ENCODE measurements at places on chromosomes 6 and 20.

GRCh38 chr6:137821491-137821890, 45.6 kb upstream of the TNFAIP3 start:
- no peak for DNase-seq

GRCh38 chr6:87661016-87661415, 41.0 kb downstream of the AKIRIN2 start:
- no peak for DNase-seq

- no peak for DNase-seq
Observed at GRCh38 chr20:48839154-48839917, 11.5 kb upstream of the PREX1 start.

DNA sequence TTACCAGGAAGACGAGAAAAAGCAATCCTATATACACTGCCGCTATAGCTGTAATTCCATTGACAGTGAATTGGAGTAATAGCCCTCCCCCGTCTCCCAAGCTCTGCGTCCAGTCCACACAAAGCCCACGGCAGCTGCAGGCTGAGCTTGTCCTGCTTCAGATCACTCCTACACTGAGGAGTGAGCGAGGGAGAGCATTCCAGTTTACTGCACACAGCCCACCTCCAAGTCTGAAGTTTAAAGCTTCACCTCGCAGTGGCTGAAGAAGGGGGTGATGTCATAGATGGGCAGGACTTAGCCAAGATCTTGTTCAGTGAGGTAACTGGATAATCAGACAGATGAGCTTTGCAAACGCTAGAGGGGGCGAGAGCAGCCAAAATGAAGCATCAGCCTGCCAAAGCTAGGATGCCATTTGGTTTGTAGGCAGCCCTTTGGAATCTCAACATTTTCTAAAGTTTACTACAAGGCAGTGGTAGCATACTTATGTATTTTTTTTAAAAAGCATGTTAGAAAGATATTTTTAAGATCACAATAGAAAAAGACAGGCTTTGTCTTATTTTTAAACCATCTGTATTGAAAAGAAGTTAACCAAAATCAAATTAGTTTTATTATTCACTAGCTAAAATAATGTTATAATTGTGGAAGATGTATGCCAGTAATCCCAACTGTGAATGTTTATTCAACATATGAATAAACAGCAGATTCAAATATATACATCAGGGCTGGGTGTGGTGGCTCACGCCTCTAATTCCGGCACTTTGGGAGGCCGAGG, at the start of gene FLRT3:
Gene FLRT3 (minus strand): TSS at position 213 of the 772 bp plus-strand sequence. CDS start 10,106 bp downstream, outside the sequence.
- no peak for DNase-seq

DNA sequence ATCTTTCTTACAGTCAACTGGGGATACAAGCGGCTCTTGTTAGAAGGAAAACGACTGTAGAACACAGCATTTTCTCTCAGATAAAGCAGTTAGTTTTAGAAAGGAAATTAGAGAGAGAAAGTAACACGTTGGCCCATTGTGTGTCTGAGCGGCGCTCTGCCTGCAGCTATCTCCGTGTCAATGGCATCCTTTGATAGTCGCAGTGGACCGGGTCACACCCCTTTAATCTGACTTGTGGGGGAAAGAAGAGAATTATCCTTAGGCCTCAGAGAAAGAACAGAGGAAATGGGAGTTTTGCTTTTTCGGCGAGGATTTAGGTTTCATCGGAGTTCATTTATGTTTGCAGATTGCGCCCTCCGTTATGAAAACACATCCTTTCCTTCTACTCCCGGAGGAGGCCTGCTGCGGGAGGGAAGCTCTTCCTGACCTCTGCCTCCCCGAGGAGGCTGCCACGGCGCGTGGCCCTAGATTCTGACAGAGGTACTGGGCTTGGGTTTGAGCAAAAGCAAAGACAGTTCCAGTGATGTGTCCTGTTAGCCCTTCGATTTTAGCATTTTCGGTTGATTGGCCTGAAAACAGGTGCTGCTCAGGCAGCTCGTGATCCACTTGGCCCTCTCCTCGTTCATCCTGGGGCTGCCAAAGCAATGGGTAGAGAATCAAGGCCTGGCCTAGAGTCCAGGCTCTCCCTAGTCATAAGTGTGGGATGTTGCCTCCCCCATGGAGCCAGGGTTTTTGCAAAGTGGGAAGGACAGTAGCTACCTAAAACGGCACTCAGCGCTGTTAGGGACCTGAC, 74.9 kb downstream of the ZDHHC14 start:
- no peak for DNase-seq

GRCh38 chr6:71045296-71045695, 88.4 kb upstream of the B3GAT2 start:
- no peak for DNase-seq

Data from activated CD4-positive, alpha-beta T cell treated with anti-CD3 and anti-CD28 coated beads for 4 hours (primary cell).